ENCODE measurements at places on chromosomes 12 and 14. TPM values are rescaled to one million over a fixed set of nuclear protein-coding genes. Genes with fewer than 3 reads are reported as not detected.

The CD27 gene
- not detected for total RNA-seq

The DBX2 gene
- total RNA-seq: not detected

The DCAF11 gene
- total RNA-seq: 99.7 TPM

The PRPH gene
- total RNA-seq: not detected

The DHRS2 gene
- not detected for total RNA-seq

The TXNRD1 gene
- 86.1 TPM for total RNA-seq

The KRT77 gene
- not detected for total RNA-seq

The GAS2L3 gene
- 3.9 TPM for total RNA-seq

The RNASE3 gene
- not detected for total RNA-seq

The KRT72 gene
- not detected for total RNA-seq

The EPS8 gene
- 20.3 TPM for total RNA-seq

The TAS2R8 gene
- total RNA-seq: not detected

The STRAP gene
- 115 TPM for total RNA-seq

The IFNG-AS1 gene
- 0.13 TPM for total RNA-seq

The KRT83 gene
- not detected for total RNA-seq

The SYT1 gene
- not detected for total RNA-seq

The DIO3 gene
- total RNA-seq: not detected

The APOF gene
- total RNA-seq: not detected

The TEX52 gene
- total RNA-seq: not detected

The LBHD2 gene
- not detected for total RNA-seq

The EPYC gene
- not detected for total RNA-seq

The GXYLT1 gene
- 7.2 TPM for total RNA-seq

The TCL1A gene
- not detected for total RNA-seq

The SERPINA1 gene
- total RNA-seq: 3.6 TPM

The SERPINA9 gene
- not detected for total RNA-seq

The HAL gene
- 0.51 TPM for total RNA-seq

The ZFHX2 gene
- 1.3 TPM for total RNA-seq

The SERPINA12 gene
- total RNA-seq: not detected

The CCDC177 gene
- not detected for total RNA-seq

The PABPN1 gene
- total RNA-seq: 64.7 TPM

The AKAP3 gene
- 3.7 TPM for total RNA-seq

The SELPLG gene
- total RNA-seq: 3.9 TPM

The TMEM132C gene
- 1.7 TPM for total RNA-seq

The IFI27L1 gene
- 7.7 TPM for total RNA-seq

The PIWIL1 gene
- total RNA-seq: not detected

The ENDOU gene
- total RNA-seq: 0.34 TPM

The PHETA1 gene
- 13.4 TPM for total RNA-seq

The SERPINA5 gene
- 0.40 TPM for total RNA-seq

The KRT75 gene
- total RNA-seq: not detected

The MYF6 gene
- total RNA-seq: not detected

The FGF6 gene
- total RNA-seq: not detected

The DIP2B gene
- 21.3 TPM for total RNA-seq

The CRACR2A gene
- 5.3 TPM for total RNA-seq

The GDF11 gene
- total RNA-seq: 15.8 TPM

The VDR gene
- 0.20 TPM for total RNA-seq

The DAO gene
- not detected for total RNA-seq

The CCDC38 gene
- not detected for total RNA-seq

The GLS2 gene
- 0.34 TPM for total RNA-seq

The CRIP1 gene
- total RNA-seq: 64.5 TPM

The MAPKAPK5 gene
- total RNA-seq: 23.0 TPM

The PPM1H gene
- total RNA-seq: 5.0 TPM

The GALNT16 gene
- total RNA-seq: 105 TPM

The RHOJ gene
- total RNA-seq: 19.0 TPM

Data from heart right ventricle (tissue), 16 donors.